ENCODE measurements at places on chromosomes 4 and X.

- DNase-seq, result no peak
Measured at GRCh38 chr4:141220271-141220670, 424 bp upstream of the ZNF330 start.

DNA sequence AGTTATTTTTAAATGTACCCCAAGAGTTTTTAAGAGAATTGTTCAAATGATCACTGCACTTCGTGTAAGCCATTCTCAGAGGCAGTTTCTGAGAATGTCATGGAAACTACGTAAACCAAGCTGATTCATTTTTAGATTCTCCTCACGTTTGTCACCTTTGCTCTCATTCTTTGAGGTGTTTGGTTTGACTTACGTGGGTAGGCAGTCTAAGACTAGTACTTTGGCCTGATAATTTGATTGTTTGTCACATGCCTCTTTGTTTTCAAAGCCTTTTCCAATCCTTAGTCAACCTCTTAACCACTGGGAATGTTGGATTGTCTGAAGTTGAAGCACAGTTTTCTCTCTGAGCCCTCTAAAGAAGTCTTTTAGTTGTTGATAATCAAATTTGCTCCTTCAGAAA is 10.5 kb downstream of the SEPTIN11 start:
- no peak for DNase-seq

- DNase-seq, result no peak
Measured at GRCh38 chr4:22661443-22661842, 31.3 kb upstream of the GBA3 start.

- no peak for DNase-seq
Measured at GRCh38 chrX:63809173-63809572, 24.2 kb upstream of the ARHGEF9 start.

DNA sequence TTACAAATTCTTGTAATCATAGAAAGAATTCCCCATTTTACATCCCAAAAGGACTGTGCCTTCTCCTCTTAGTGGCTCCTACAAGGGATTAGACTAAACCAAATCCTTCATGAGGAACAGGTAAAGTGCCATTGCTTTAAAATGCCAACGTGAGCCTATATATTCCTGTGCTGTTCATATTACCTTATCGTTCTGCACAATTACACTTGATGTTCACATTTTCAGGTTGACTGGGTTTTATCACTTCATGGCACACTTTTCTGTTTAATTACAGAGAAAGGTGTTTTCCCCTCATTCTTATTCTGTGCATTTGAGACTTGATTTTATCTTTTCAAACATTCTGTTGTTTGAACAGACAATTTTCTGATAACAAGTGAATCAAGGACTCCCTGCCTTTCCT is 645.6 kb upstream of the FTHL17 start:
- DNase-seq, result no peak

DNA sequence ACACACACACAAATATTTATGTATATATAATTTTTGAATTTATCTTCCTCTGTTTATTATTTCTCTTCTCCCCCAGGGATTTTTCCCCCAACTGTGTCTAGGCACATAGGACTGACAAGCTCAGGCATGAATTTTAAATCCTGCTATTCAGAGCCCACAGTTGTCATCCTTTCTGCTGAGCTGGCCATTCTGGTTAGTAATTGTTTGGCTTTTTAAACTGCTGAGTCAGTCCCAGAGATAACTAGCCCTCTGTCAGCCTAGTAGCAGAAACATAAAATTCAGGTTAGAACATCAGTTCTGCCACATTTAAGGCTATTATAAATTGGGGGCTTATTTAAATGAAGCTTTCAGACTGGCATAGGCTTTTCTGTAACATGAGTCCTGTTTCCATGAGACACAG is 151.7 kb upstream of the MAOA start:
- DNase-seq, result no peak

GRCh38 chr4:121696170-121696580 is 605 bp downstream of the ANXA5 start:
- peak; percentile 39 for DNase-seq

GRCh38 chr4:72449705-72450104 is 119.3 kb downstream of the ADAMTS3 start:
- no peak for DNase-seq

GRCh38 chr4:79689740-79690139 is 281.7 kb upstream of the GK2 start:
- DNase-seq, result no peak

- no peak for DNase-seq
Measured at GRCh38 chr4:98946359-98946758, 17.4 kb upstream of the EIF4E start.

DNA sequence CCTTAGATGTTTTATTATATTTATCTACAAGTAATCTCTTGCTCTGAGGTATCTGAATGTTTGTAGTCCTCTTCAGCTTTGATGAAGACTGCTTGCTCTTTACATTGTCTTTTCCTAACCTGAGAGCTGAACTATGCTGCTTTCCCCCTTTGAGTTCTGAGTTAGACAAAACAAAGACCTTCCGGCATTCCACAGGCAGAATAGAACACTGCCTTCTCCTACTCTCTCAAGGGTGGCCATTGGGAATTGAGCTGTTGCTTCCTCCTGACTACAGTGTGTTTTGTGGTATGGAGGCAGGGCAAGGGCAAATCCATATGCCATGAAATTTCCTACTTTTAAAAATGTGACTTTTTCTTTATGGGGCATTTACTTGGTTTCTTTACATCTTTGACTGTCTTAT is 841.0 kb downstream of the FAM133A start:
- no peak for DNase-seq

- DNase-seq, result no peak
Measured at GRCh38 chrX:124679199-124679598, 332.8 kb downstream of the SH2D1A start.

GRCh38 chr4:138107023-138107422 is 135.1 kb downstream of the SLC7A11 start:
- DNase-seq, result no peak

DNA sequence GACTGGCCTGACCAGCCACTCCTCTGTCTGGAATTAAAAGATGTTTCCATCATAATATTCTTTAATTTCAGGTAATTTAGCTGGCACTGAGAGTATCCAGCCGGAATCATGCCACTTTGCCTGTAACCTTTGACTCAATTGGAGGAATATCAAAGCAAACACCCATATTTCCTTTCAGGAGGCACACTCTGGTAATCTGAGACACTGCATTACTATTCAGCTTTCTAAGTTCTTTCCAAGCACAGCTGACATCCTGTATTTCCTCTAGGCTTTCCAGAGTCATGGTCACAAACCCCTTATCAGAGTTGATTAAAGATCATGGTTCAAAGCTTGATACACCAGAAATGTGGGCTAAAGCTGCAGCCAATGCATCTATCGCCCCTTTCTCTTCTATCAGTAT is 29.3 kb downstream of the INTS12 start:
- DNase-seq, result no peak

- DNase-seq, result no peak
Measured at GRCh38 chr4:141933978-141934377, 297.6 kb downstream of the IL15 start.

DNA sequence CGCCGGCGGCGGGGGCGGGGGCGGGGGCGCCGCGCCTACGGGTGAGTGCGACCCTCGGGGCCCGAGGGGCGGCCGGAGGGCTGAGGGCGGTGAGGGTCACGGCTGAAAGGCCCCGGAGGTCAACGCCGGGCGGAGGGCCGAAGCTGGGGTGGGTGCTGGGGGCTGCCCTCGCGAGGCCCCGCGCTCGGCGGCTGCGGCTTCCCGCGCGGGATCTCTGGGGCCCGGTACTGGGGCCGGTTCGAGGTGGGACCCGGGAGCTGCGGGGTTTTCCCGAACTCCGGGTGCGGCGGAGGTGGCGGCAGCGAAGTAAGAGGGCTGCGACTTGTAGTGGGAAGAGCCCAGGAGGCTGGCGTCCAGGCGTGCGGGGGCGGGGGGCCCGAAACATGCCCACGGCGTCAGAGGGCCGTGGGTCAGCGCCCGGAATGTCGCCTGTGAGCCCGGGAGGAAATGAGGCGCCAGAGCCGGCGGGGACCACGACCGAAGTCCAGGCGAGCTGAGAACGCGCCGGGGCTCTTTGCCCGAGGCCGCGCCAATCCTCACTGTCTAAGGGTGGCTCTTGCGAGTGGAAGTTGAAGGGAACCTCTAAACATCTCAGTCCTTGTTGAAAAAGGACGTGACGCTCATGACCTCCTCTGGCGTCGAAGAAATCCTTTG is 407 bp downstream of the IL13RA1 start:
- no peak for DNase-seq

DNA sequence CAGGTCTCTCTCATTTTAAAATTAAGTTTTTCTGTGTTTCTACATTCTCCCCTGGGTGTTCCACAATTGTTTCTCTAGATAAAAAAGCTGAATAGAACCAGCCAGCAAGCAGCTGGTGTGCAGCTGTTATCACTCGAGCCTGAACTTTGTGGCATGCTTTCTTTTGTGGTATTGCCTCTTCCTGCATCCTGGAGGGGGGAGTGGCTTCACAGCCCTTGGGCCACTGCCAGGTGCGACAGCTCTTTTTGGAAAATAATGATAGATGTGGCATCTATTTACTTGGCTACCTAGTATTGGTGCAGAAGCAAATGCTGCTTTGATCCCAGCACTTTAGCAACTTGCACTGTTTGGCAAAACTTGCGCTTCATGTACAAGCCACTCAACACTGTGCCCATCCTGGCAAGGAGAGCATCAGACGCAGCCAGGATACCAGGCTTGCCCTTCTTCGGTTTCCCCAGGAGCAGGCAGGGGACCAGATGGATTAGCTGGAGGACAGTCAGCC is 69.4 kb downstream of the HMGB2 start:
- no peak for DNase-seq

- DNase-seq, result no peak
Measured at GRCh38 chr4:47876310-47876709, 38.1 kb downstream of the NFXL1 start.

DNA sequence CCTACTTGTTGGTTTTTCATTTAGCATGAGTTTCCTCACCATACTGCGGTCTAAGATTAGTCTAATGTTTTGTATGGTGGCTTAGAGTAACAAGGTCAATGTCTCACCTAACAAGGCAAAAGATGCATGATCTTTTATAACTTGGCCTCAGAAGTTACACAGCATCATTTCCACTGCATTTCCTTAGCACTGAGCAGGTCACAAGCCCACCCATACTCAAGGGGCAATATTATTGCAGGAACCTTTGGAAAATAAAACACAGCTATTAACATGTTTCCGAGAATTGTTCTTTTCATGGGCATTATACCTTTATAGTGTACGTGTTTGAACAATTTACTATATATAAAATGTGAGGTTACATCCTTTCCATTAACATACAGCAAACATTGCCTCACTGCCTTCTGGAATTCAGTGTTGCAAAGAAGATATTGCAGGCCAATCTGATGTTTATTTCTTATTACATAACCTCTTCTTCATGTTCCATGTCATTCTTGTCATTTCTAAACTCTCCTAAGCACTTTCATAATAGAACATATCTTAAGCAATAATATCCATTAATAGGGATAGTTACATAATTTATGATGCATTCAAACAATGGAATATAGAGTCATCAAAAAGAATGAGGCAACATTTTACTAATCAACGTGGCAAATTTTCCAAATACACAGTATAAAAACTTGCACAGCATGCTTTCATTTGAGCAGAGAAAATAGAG is 153.8 kb downstream of the AREG start:
- no peak for DNase-seq

DNA sequence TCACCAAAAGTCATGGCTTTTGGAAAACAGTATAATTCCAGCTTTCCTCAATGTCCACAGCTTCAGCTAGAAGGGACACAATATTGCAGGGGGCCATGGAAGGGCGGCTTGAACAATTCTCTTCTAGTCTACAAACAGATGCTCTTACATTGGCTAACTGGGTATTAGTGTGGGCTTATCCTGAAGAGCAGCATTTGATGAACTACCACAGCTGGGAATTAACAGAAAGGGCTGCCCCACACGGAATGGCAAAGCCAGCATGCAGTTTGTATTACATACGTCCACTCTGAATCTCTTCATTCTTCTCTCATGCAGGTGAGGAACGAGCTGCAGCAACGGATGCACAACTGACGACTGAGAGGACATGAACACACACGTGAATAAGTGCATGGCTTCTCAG is 13.0 kb upstream of the PDCL2 start:
- DNase-seq, result no peak

DNA sequence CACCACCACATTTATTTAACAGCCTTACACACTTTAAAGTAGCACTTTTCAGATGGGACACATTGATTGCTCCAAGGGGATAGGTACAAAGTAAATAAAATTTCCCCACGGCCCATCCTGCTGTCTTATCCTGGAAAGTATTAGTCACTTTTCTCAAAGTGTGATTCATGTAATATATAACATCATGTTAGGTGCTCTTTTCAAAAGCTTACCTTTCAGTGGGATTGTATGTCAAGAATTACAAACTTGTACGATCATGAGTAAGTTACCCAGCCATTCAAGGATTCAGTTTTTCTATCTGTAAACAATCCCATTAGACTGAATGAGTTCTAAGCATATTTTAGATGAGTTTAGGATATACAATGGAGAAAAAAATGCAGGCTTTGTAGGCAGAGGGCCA is 876.6 kb upstream of the GRID2 start:
- DNase-seq, result no peak

- no peak for DNase-seq
Measured at GRCh38 chr4:149999485-150000074, 78.7 kb upstream of the DCLK2 start.

DNA sequence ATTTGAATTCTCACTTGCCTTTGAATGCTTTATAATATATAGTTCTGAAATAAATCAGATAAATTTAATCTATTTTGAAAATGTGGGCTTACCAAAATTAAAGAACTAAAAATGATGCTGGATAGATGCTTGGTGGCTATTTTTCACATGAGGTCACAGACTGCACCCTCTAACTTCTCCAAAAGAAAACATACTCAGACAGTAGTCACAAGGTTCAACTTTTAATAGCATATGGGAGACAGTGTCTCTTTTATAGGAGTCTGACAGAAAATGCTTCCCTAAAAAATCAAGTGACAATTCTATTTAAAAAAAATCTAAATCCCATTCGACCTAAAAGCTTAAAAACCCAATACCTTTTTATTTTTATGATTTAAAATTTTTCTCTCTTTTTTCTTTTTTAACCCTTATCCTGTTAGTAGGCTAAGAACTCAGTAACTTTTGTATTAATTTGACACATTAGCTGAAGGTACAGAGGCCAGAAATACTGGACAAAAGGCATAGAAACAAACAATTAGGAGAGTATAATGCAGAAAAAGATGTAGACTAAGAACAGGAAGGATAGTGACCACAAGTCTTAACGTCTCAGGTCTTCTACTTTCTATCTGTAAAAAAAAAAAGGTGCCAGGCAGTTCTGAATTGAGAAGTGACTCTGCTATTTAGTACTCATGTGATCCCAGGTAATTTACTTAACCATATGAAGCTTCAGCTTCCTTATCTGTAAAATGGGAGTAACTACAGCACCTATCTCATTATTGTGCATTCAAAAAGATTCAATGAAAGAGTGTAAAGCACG is 7.6 kb downstream of the TIGD4 start:
- DNase-seq, result no peak

GRCh38 chr4:139971111-139971510 is 182.9 kb downstream of the MAML3 start:
- no peak for DNase-seq

GRCh38 chrX:9758021-9758638 is 7.5 kb downstream of the GPR143 start:
- DNase-seq, result no peak
